EH (cell line): ENCODE measurements at places on chromosomes 6 and 20.

GRCh38 chr6:157075549-157076450 lies 247.5 kb downstream of the TMEM242 start:
- DNase-seq: peak; percentile 51

- peak; percentile 57 for DNase-seq
These were observed 2.8 kb downstream of the SOX4 start for GRCh38 chr6:21596145-21596948.

DNA sequence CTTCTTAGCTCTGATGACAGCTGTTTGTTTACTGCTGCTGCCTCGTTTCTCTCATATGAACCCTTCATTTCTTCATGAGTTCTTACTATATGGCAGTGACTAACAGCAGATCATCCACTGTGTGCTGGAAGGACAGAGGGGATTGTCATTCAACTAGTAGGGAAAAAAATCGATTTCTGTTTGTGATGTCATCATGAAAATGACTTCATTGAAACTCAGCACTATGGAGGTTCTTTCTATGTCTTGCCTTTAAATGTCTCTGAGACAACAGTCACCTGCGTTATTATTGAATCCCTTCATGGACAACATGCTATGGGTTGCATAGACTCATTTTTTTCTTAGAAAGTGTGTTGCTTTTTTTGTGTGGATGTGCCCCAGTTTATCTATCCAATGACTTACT lies 394.4 kb downstream of the DOK5 start:
- no peak for DNase-seq

DNA sequence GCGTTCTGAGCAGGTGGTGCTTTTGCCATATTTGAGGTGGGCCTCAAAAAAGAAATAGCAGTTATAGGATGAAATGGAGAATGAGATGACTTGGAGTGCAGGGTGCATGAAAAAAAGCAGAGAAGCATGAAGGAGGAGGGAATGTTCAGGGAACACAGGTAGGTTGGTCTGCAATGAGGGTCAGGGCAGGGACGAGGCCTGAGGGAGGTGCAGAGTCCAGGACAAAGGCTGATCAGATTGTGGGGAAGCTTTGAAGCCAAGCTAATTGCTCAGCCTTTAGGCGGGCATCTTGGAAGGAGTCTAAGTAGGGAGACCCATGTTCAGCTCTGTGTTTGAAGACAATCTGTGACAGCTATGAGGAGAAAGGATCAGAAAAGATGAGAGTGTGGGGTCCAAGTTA lies 12.0 kb downstream of the TRAM2 start:
- DNase-seq: no peak

GRCh38 chr6:122788208-122788607 lies 850 bp upstream of the SMPDL3A start:
- no peak for DNase-seq

DNA sequence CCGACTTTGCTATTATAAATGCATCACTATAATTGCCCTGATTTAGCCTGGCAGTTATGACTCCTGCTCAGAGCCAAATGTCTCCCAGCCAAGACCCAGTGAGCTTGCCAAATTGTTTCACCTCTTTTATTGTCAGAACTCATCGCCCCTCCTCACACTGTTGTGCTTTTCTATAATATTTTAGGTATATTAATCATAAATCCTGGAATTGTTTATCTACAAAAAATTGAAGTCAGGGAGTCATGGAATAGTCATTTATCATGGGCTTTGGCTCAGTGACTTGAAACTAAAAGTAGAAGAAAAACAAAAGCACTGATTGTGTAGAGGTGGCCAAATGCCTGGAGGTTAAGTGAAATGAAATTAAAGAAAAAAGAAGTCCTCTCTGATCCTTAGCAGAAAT lies 85.6 kb downstream of the PFDN4 start:
- no peak for DNase-seq

DNA sequence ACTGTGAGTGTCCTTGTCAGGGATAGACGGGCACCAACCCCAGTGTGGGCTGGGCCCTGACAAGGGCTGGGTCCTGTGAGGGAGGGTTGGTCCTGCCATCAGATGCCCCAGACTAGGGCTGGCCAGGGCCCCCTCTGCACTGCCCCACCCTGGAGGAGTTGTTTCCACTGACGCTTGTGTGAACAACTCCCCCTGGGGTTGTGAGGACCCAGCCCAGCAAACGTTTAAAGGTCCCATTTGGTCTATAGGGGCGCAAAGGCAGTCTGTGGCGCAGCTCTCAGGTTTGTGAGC lies 104.1 kb downstream of the BMP7 start:
- DNase-seq: no peak

- DNase-seq: no peak
These were observed 105.2 kb downstream of the TFAP2A start for GRCh38 chr6:10309457-10310329.

DNA sequence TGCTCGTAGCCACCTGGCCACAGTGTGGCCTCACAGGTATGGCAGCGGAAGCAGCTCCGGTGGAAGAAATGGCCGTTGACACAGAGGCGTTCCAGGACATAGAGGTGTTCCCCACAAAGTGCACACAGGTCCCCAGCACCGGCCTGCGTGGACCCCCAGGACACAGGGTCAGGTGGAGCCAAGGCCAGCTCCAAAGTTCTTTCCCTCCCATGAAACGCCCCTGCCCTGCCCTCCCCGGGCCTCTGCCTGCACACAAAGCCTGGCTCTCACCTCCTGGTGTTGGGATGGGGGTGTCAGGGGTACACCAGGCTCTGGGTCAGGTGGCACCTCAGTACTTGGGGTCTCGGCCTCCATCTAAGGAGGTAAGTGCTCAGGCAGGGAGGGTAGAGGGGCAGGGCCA lies 6.6 kb downstream of the SMPD2 start:
- no peak for DNase-seq

DNA sequence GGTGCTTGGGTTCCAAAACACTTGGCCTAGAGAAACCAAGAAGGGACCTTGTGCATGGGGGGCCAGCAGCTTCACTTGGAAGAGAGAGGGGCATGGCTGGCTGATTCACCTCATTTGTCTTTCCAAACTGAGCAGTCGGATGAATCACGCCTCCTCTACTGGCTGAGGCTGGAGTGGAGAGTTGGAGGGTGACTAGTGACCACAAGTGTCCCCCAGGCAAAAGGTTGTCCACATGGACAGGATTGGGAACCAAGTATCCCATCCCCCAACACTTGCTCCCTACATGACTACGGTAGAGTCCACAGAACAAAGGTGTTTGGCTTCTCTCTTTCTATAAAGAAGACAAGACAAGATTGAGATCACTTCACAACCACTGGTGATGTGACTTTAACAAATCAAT lies 875.6 kb downstream of the QKI start:
- no peak for DNase-seq

DNA sequence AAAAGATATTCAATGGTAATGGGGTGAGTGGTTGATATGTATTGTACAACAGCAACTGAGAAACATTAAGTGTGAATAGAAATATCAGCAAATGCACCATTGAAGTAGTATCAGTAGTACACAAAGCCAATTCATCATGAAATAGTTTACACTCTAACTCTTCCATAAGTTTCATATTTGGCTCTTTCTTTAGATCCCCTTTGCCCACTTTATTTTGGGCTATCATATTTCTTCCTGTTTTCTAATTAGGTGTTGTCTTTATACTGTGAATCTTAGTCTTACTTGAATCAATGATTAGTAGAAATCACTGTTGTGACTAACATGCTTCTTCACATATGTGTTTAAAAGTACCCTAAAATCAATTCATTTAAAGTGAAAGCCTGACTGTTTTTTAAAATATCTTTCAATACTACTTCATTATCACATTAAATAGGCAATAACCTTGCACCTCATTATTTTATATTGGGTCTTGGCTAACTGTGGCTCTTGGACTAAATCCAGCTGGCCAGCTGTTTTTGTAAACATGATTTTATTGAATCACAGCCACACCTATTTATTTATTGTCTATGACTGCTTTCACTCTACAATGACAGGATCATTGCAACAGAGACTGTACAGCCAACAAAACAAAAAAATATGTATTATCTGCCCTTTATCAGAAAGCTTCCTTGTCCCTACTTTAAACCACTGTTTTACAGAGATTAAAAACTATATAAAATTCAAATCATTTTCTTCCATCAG lies 38.9 kb downstream of the EYS start:
- no peak for DNase-seq

DNA sequence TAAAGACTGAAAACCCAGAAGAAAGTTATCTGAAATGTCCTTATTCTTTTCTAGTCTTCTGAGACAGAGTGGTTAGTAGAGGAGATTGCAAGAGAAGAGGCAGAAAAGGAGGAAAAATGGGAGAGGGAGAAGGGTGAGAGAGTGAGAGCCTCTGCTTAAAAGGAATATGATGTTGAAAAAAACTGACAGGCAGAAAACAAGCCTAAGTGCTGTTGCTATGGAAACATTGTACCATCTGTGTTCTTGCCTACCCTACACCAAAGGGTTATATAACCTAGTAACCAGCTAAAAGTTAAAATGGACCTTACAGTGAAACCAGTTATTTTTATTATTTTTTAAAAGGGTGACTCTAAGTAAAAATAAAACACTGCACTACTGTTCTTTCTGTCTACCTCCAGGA lies 28.3 kb upstream of the SH3BGRL2 start:
- no peak for DNase-seq

DNA sequence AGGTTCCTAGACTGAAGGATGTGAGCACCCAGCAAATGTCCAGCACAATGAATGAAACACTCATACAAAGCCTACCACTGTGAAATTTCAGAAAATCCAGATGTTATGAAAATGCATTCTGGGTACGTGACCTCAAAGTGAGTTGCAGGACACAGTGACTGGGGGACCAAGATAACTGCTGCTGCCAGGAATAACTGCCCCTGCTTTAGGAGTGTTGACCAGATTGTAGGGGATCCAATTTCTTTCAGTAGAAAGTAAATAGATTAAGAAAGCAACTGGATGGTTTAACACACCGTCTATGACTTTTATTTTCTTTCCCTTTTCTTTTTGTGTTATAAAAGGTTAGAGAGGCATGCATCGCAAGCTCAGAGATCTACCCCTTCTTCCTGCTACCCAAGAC lies 29.5 kb downstream of the MYLK4 start:
- no peak for DNase-seq

DNA sequence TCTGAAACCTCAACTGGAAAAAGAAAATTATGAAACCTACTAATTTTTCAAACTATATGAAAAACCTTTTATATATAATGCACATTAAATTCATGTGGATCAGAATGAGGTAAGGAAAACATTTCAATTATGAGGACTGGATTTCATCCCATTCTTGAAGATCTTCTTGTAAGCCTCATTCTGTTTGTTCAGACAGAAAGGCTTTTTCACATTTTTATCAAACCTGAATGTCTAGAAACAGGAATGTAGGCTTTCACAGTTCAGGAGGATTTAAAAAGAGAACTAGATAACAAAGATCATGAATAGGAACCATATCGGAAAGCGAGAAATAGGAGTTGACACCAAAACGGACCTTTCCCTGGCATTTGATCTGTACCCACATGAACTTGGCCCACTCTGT lies 192.5 kb upstream of the KCNK16 start:
- peak; percentile 12 for DNase-seq

- no peak for DNase-seq
These were observed 180.4 kb downstream of the ADGRG6 start for GRCh38 chr6:142482249-142482648.

DNA sequence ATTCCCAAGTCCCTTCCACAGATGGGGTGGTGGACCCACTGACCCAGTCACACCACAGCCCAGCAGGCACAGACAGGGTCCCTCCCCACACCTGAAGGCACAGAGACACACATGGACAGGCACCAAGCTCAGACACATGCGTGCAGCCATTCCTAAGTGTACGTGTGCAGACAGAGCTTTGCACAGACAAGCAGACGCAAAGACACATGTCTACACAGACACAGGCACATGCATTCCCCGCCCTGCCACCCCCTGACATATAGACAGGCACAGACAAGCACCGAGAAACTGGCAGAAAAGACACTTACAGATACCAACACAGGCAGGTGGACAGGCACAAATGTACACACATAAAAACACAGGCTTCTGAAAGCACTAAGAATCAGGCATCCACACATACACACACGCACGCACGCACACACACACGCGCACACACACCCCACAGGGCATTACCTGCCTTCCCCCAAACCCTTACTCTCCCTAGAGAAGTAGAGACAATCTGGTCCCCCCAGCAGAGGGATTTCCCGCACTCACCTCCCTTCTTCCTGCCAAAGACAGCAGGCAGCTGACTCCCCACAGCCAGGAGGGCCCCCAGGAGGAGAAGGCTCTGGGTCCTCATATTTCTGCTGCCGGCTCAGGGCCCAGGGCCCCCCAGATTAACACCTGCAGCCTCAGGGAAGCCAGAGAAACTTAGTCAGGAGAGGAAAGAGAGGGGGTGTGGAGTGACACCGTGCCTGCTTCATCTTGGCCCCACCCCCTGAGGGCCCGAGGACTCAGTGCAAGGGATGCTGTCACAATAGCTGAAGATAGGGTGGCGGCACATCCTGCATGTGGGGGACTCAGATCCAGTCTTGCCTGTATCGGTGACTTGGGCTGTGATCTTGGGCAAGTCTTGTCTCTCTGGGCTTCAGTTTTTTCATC lies at the start of gene WFDC5:
Gene WFDC5, minus strand, starts transcription at position 710 of the 921 bp plus-strand sequence. Its CDS starts 91 bp downstream, at position 619.
- no peak for DNase-seq

DNA sequence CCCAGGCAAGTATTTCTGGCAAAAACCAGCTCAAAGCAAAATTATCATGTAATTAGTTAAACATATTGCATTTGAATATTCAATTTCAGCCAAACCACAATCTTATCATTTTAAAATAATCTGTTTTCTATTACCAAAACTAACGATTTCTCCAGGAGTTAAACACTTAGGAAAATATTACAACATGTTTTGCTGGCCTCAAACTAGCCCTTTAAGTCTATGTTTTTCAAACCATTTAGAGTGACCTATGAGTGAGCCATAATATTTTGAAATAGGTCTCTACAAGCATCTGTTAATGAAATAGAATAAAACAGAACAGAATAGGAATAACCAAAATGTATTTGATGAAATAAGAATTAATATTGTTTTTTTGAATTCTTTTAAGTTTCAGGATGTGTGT lies 370.9 kb downstream of the COL12A1 start:
- no peak for DNase-seq

DNA sequence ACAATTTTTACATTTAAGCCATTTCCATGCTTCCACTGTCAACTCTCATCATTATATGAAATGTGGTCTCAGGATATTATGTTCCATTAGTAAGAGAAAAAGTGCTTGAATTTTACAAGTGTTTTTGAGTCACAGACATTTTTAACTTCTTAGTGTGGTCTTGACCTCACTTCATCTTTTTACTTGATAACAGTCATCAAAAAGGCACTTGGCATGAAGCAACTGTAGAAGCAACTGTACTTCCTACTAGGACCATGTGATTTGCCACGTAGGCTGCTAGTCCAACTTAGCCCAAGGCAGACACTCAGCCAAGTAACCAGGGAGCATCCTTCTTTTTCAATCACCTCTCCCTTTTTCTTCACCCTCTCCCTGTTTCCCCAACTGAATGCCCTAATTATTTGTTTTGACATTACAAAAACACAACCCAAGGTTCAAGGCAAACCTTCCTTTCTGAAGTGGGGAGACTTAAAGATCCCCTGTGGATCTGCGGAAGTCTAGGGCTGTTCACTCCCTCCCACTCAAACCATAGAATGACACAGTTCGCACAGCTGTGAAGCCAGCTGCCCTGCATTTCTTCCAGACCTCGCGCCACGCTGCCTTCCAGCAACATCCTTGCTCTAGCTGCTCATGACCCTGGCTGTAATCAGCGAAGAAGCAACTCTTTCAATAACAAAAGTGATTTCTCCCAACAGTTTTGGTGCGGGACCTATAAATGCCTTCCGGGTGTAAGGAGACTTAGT lies 45.0 kb downstream of the PHACTR1 start:
- DNase-seq: peak; percentile 98

GRCh38 chr20:2402271-2402980 lies 21.7 kb downstream of the TGM6 start:
- DNase-seq: peak; percentile 70
